ENCODE measurements at places on chromosomes 6 and 20.

DNA sequence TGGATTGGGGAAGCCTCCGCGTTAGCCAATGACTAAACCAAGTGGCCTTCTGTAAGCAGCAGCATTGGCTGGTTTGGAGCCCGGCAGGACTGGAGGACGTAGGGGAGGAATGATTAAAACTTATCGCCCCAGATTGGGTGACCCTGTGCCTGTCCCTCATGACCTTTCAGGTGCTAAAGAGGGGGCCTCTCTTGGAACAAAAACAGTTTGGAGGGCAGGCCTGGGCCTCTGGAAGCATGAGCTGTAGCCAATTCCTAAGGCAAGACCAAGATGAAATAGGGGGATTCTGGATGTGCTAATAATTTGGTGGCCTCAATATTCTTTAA lies 1.4 kb downstream of the GMPR start:
- no peak for DNase-seq

GRCh38 chr20:58240471-58240870 lies 12.0 kb upstream of the ANKRD60 start:
- no peak for DNase-seq

DNA sequence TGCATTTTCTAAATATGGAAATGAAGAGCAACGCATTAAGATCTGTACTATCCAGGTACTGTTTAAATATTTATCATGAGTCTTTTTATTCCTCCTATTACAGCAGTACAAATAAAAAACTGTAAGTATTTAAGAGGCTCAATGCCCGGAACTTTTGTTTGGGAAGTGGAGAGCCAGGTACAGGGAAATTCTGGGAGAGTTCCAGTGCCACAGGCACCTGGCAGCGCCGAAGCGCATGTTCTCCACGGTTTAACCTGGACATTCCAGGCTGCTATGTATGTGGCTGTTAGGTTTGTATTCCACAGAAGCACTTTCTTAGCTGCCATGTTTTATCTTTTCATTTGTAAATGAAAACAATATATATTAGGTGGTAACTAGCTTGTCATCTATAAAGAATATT lies 81.7 kb downstream of the PREP start:
- no peak for DNase-seq

- DNase-seq: no peak
Measured at GRCh38 chr6:166713434-166714186, 86.6 kb upstream of the RPS6KA2 start.

- DNase-seq: no peak
Measured at GRCh38 chr6:94215552-94215951, 796.2 kb upstream of the EPHA7 start.

GRCh38 chr6:32152769-32153563 lies 975 bp upstream of the PPT2 start:
- DNase-seq: no peak

DNA sequence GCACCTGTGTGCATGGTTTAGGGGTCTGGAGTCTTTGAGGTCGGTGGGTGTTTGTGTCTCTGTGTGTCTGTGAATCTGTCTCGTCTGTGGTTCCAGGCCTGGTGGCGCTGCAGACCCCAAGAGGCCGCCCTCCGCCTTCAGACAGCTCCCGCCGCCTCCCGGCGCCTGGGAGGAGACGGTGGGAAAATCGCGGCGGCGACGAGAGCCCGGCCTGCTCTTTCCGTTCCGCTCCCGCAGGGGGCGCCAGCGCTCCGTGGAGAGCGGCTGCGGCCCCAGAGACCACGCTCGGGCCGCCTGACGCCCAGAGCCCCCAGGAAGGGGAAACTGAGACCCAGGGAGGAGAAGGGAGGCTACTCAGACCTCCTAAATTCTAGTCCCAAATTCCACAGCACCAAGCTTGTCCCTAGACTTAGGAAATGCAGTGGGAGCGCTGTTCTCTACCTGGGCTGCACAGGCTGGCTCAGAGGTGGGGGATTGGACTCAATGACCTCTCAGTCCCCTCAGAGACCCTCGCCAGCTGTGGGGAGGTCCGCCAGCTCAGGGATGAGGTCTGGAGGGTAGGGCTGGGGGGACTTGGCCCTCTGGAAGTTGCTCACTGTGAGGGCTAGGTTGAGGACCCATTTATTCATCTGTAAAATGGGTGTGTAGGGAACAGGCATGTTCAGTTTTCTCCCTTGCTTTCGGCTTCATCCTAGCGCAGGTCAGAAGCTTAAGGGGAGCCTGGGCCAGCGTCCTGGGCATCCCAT lies 36.9 kb upstream of the BLCAP start:
- DNase-seq: no peak

DNA sequence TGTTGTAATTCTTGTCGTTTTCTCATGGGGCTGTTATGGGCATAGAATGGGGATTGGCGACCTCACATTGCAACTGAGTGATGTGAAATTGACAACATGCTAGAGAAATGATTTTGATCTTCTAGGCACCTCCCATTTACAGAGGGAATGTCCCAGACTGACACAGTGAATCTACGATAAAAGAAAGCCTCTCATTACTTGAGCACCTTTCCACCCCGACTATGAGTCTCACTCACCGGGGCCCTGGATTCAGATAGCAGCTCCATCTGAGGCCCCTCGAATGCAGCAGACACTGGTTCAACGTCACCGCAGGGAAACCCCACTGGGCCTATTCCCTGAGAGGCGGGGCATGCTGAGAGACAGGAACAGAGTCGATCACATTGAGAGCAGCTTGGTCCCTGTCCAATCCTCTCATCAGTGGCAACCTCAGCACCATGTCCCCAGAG lies 49.1 kb downstream of the NFATC2 start:
- no peak for DNase-seq

DNA sequence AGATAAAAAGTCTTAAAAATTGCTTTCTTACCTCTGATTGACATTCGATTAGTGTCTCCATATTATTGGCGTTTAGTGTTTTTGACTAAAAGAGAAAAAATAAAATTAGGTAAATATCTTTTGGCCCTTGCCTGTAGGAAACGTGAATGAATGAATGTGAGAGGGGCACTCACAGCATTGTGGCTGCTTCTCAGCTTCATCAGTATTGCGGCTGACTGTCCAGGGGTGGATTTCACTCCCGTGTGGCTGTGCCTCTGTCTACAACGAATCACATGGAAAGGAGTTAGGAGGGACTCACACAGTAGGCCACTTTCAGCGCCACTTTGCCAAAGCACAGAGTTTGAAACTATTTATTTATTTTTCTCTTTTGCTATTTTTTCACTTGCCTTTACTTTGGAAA lies 844 bp downstream of the TAGAP start:
- no peak for DNase-seq

DNA sequence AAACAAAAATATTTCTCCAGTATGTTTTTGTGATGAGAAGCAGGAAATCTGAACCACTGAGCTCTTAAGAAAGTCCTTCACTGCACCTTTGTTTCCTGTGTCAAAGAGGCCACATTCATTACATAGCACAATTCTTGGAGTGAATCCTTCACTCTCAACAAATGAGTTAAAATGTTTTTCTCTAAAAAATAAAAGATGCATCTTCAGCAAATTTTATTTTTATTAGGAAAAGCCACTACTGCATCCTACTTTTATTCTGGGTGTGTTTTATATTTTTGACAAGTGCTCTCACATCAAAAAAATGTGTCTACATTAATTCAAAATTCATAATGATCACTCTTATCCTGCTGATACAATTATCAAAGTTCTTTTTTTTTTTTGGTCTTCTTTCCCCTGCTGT lies 76.3 kb downstream of the PLCB4 start:
- DNase-seq: no peak

GRCh38 chr6:68139130-68139529 lies 496.0 kb upstream of the ADGRB3 start:
- DNase-seq: no peak

GRCh38 chr6:110067837-110068591 lies 89.9 kb downstream of the GPR6 start:
- no peak for DNase-seq

DNA sequence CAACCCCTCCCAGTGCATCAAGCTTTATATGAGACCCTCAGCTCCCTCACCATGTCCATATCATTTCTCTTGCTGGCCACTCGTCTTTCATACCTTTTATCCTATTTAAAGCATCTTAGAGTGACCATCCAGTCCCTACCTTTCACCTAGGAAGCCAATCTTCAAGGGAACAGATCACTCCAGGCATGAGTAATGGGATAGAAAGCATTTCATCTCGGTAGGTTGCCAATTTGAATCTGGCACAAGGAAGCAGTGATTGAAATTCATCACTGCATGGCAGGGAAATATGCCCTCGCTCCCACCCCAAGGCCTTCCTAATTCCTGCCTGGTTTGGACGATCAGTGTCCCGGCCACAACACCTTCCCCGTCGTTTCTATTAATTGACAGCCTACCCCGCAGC lies 150.4 kb downstream of the CFAP61 start:
- DNase-seq: no peak

- DNase-seq: no peak
Measured at GRCh38 chr6:35745509-35745908, 8.7 kb downstream of the ARMC12 start.

- no peak for DNase-seq
Measured at GRCh38 chr6:125421836-125422235, 120.1 kb upstream of the HDDC2 start.

DNA sequence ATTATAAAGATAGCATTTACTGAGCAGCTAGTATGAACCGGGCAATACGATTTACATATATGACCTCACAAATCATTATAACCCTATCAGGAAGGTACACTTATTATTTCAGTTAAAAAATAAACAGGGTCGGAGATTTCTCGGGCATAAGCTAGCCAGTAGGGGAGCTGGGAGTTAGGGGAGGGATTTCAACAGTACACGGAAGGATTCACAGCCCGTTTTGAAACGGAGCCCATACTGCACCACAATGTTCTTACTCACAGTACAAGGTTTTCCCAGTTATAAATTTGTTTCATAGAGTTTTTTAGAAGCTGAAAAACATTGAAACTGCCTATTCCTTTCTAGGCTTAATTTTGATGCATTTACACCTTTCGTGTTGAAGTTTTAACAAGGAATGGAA lies 607.1 kb downstream of the HDGFL1 start:
- no peak for DNase-seq

- DNase-seq: no peak
Measured at GRCh38 chr6:143539106-143539505, 27.6 kb upstream of the FUCA2 start.

GRCh38 chr6:54217018-54217417 lies 91.2 kb upstream of the TINAG start:
- no peak for DNase-seq

GRCh38 chr6:46453216-46453615 lies 38.0 kb downstream of the RCAN2 start:
- no peak for DNase-seq

GRCh38 chr20:62728028-62728780 lies 19.6 kb downstream of the NTSR1 start:
- DNase-seq: no peak

DNA sequence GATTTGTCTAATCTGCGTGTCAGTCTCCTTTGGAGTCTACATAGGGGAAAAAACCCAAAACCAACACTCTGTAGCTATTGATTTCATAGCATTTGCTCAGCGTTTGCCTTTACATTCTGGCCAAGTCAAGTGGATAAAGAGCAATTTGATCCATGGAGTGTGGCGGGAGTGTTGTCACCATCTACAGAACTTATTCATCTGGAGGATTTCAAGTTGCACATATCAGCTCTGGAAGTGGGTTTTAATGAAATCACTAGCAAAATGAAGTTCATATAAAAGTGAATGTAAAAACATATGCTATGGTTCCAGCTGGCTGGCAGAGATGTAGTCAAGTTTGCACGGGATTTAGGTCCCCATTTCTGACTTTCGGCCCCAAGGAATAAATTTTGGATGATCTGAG lies 219.7 kb upstream of the SUPT3H start:
- DNase-seq: no peak

- DNase-seq: no peak
Measured at GRCh38 chr6:47440719-47441118, 36.9 kb upstream of the CD2AP start.

DNA sequence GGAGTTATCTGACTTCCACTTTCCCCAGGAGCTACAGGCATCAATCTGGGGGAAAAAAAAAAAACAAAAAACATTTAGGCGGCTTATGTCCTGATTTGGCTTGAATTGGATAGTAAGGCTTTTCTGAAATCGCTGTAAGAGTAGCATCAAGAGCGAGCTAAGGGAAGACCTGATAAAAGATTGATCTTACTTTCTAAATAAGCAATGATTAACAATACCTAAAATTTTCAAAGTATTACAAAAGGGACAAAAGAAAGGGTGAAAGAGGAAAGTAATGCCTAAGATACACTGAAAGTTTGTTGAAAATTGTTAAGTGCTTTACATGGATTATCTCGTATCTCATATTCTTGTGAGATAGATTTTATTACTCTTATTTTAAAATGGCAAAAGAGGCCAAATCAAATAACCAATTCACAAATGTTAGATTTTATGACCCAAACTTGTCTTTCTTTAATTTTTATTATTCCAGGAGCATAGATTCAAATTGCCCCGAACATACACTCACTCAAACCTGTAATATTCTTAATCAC lies 106.4 kb upstream of the PRSS16 start:
- no peak for DNase-seq

- no peak for DNase-seq
Measured at GRCh38 chr6:127641905-127642304, 64.9 kb downstream of the C6orf58 start.

- no peak for DNase-seq
Measured at GRCh38 chr6:157656437-157656997, 166.5 kb upstream of the SNX9 start.

DNA sequence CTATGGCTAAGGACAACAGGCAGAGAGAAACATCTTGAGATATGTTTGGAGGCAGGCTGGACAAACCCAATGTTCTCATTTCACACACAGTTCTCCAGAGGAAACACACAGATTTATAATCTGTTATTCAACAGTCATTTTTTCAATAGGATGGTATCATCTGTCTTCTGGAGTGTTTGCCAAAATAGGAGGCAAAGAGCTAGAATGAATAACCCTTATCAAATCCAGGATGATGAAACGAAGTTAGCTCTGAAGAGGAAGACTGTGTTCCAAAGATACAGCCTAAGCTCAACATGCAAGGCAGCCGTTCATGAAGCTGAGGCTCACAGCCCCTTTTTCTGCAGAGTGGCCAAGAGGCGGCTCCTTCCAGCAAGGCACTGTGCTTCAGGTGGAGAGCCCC lies 70.8 kb downstream of the PPP1R3G start:
- no peak for DNase-seq

GRCh38 chr20:2236256-2236655 lies 59.5 kb upstream of the TGM3 start:
- DNase-seq: no peak

GRCh38 chr6:166614589-166614988 lies 12.5 kb downstream of the RPS6KA2 start:
- DNase-seq: no peak
